ENCODE measurements at places on chromosomes 16 and 17.

- DNase-seq: peak; percentile 93
Measured at GRCh38 chr16:4410335-4411075, 5.9 kb downstream of the CORO7 start.

DNA sequence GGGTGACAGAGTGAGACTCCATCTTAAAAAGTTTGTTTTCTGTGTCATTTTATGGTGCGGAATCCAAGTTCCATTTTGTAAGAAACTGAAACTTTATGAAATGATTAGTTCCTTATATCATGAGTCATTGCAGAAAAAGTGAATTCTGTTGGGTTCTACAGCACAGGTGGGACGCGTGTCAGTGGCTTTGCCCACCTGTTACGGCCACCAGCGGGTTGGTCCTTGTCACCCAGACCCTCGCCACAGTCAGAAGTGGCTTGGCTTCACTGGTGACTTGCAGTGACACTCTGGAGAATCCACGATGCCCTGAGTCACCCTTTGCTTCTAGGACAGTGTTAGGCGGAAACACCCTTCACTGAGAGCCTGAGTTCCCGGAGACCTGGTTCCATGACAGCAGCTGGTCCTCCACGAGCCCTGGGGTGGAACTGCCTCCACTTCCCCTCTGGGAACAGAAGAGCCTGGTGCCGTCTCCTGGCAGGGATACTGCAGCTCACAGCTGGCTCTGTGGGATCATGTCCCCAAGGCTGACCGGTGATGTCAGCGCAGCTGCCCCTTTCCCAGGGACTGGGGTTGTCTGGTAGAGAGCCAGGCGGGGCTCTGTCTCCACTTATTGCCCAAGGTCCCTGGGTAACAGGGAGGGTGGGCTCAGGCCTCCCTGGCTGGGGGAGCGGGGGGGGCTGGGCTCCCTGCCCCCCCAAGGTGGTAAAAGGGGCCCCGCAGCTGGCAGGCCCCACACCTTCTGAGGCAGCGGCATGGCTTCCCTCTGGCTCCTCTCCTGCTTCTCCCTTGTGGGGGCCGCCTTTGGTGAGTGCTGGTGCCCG is at the start of gene CTRB1:
Gene CTRB1, plus strand, starts transcription at position 733 of the 821 bp plus-strand sequence. Its CDS starts 20 bp downstream, at position 753.
- no peak for DNase-seq

DNA sequence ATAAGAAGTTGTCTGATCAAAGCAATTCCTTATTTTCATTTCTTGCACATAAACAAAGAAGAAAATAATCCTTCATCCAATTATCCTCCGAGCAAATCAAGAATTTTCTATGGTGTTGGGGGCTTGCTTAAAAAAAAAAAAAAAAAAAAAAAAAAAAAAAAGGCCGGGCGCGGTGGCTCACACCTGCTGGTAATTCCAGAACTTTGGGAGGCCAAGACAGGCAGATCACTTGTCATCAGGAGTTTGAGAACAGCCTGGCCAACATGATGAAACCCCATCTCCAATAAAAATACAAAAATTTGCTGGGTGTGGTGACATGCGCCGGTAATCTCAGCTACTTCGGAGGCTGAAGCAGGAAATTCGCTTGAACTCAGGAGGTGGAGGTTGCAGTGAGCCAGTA is 19.3 kb downstream of the CNP start:
- DNase-seq: no peak

DNA sequence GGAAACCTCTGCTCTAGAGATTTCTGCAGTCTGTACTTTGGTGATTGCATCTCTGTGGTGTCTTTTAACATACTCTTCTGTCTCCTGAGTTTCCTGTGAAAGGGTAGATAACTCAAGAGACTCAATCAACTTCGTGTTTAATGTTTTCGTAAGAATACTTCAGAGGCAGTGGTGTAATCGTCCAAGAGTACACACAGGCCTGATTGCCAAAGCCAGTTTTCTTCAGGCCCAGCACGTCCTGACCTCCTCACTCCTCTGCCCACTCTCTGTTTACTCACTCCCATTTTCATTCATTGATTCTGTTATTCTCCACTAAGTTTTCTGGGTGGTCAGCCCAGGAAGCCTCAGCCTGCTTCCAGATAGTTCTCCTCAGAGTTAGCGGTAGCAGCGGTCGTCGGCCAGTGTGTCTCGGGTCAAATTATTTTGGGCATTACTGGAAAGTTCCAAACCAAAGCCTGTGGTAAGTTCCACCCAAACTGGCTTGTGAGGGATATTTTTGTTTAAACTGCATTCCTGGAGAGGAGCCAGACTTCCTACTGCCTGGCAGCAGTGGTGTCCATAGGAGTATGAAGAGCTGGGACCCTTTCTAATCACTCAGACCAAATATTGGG is 293.2 kb downstream of the WWOX start:
- DNase-seq: no peak

- no peak for DNase-seq
Measured at GRCh38 chr16:48448841-48449481, 63.7 kb upstream of the SIAH1 start.

DNA sequence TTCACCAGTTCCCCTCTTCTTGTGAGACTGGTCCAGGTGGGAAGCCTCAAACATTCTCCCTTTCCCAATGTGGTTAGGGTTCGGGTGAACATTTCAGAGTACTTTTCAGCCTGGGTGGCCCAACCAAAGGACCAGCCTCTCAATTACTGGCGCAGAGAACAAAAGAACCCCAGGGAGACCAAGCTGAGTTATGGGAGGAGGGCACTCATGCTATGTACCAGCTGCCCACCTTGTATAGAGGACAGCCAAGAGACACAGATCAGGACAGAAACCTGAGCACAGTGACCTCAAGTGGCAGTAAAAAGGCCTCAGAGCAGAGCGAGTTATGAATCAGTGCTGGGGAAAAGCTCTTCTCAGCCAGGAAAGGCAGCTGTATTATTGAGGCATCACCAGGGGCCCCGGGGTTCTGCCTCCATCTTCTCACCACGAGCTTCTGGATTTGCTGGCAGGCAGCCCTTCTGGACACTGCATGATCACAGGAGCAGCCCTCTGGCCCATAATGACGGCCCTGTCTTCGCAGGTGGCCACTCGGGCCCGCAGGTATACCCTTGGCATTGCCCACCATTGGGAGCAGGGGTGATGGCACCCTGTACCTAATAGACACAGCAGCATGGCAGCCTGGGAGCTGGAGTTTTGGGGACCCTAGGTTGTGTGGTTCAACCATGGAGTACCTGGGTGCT is 3.8 kb downstream of the G6PC3 start:
- DNase-seq: no peak

GRCh38 chr16:19882186-19882585 is 2.5 kb downstream of the GPRC5B start:
- no peak for DNase-seq

DNA sequence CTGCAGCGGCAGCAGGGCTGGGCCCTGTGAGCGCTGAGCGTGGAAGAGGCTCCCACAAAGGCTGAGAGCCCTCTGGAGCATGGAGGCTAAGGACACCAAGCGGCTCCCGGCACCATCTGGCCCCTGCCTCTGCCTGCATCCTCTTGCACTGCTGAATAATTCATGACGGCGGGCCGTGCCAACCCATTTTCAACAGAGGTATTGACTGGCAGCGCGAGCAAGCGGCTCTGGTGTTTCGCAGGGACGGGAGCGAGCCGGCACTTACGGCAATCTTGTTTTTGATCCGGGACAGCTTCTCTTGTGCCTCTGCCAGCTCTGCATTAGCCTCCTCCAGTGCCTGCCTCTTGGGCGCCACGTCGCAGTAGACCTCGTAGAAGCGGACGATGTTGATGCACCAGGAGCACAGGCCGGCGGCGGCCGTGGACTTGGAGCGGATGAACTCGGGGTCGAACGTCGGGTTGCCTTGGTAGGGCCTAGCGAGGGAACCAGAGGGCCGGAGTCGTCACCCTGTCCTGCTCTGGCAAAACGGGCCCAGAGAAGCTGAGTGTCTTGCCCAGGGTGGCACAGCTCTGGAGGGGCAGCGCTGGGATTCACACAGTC is 80.4 kb downstream of the PGS1 start:
- no peak for DNase-seq

GRCh38 chr17:7553356-7553755 is 4.5 kb downstream of the TNFSF12 start:
- no peak for DNase-seq

DNA sequence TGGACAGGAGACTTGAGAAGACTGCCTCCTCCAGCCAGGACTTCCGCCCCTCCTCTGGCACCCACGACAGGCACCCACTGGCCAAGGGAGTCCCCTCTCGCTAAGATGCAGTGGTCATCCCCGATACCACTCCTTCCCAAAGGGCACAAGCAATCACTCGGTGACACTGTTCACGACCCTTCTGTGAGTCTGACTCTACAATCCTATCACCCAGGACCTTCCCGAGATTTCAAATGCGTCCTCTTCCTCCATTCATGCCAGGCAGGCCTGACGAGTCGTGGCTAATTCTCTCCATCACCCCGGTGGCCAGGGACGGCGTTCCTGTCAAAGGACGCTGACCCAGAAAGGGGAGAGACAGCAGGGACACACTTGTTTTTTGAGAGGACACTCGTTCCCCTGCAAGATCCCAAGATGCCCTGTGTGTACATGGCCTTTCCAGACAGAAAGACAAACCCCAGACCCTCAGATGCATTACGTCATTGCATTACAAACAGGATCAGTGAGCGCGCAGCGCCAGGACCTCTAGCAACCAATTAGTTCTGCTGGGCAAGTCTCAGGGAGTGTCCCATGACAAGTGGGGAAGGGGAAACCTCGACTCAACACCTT is 12.2 kb downstream of the FBXO31 start:
- DNase-seq: no peak

- no peak for DNase-seq
Measured at GRCh38 chr16:25692351-25692741, 587 bp downstream of the HS3ST4 start.

DNA sequence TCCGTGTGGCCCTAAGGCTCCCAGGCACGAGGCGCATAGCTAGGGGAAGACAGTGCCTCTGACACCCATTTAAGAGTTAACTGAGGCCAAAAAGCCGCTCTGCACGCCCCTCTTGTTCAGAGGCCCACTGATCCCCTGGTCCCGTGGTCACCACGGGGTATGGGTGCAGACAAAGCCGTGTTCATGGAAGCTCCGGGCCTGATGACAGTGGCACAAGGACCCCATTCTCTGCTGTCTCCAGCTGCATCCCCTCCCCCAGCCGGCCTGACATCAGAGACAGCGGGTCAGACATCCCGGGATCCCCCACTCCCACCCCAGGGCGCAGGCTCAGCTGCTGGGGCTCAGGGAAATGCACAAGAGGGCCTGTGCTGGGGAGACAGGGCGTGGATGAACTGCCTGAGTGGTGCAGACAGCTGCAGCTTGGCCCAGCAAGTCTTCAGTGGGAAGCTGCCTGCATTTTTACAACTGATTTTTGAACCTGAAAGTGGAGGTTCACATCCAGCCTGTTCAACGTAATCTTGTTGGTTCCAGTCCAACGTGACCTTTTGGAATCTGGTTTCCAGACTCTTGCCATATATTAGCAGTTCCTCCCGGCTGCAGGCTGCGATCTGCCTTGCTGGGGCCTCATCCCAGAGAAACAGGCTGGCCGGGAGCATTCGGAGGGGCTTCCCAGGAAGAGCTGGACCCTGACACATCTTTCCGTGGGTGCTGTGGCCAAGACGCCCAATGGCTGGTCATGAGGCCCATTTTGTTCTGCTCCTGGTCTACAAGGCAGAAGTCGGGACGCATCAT is 9.7 kb upstream of the BAHCC1 start:
- DNase-seq: no peak

- DNase-seq: no peak
Measured at GRCh38 chr17:78878871-78879527, 24.0 kb downstream of the CEP295NL start.

- no peak for DNase-seq
Measured at GRCh38 chr17:47251421-47251940, 2.1 kb upstream of the ITGB3 start.

GRCh38 chr17:6753006-6753445 is 2.8 kb upstream of the XAF1 start:
- DNase-seq: peak; percentile 93

DNA sequence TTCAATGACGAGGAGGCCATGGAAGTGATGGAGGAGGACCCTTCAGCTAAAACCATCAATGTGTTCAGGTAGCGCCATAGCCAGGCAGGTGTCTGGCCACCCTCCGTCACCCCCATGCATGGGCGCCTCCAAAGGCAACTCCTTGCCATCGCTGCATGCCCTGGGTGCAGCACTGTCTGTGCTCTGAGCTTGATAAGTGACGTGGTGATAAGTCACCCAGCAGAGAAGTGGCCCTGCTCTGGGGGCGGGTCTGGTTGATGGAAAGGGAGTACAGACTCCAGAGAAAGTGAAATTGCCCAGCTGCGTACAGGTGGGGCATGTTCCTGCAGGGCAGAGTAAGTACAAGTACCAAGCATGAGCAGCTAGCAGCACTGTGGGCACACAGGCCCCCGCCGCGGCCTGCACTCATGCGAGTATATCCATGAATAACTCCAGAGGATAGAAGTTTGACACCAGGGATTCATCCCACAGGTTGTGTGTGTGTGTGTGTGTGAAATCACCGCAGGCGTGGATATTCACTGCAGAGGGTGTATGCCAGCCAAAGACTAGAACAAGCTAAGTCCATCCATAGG is 13.1 kb downstream of the DNAI2 start:
- no peak for DNase-seq

GRCh38 chr17:73157521-73157890 is 7.3 kb upstream of the SSTR2 start:
- no peak for DNase-seq

DNA sequence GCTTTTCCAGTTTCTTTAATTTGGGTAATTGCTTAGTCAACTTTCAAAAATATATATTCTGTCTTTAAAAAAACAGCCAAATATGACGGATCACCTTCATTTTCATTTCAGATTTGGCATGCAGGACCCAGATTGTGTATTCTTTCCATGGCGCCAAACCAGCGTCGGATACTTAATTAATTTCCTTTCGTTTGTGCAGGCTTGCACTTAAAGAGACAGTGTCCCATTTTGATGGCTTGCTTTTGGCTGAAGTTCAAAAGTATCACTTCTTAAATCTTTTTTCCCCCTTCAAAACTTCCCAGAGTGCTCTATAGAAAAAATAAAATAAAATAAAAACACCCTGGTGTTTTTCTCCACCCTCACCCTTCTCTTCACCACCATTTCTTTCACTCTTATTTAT is 394.5 kb upstream of the SOX9 start:
- no peak for DNase-seq

All from astrocyte of the spinal cord (primary cell).